ENCODE measurements at places on chromosomes 2 and 18.

- DNase-seq = no peak
These were observed 112.2 kb downstream of the VAPA start for GRCh38 chr18:10025711-10026670.

DNA sequence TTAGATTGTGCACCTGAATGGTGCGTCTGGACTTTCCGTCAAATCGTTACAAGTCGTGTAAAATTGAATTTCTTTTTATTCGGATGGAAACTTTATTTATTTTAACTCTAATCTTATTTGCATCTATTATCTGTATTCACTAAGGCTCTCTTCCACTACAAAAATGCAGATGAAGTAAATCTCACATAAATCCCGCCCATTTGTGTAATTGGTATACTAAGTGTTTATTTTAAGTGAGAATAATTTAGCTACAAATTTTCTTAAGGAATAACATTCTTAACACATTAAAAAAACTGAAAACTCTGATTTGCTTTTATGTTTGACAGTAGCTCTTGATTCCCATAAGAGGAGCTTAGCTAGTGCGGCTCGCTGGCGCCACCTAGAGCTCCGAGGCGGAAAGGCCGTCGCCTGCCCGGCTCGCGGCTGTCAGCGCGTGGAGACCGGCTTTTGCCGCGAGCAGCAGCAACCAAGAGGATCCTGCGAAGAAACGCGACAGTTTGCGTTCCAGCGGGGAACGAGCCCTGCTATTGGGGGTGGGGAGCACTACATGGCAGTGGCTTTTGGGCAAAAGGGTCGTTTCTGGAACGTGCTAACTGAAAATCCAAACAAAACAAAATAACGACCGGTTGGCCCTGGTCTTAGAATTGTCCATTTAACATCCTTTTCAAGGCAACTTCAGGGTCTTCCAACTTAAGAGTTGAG is 6.7 kb downstream of the SP9 start:
- peak; percentile 90 for DNase-seq

DNA sequence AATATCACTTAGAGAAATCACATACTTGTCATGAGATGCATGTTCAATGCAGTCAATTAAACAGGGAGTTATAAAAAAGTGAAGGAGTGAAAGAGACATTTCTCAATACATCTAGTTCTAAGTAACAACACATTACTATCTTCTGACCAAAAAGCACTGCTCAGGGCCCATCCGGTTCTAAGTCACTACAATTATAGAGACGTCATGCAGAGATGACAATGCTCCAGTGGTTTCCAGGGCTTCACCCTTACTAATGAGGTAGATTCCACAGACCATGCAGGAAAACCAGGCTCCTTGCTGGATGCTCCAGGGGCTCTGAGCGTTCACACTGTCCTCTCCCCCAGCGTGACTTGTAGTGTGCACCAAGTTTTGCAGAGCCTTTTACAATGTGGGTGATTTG is 88.0 kb downstream of the FTCDNL1 start:
- DNase-seq = no peak

- DNase-seq = peak; percentile 20
These were observed 195.5 kb downstream of the L3MBTL4 start for GRCh38 chr18:6219116-6219717.

DNA sequence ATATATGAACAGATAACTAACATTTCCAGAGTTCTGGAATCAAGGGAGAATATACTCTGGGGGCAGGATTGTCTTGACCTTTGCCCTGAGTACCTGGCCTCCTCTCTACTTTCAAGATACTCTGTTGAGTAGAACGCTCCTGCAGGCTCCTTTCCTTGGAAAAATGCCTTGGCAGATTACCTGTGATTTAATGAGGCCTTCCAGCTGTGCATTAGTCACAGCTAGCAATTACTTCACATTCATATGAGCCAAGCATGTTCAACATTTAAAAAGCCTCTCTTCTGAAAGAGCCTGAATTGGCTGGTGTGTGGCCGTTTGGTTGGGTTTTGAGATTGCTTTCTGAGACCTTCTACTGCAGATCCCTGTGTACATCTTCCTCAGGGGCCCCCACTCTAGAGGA is 142.2 kb downstream of the PLCL1 start:
- DNase-seq = no peak

DNA sequence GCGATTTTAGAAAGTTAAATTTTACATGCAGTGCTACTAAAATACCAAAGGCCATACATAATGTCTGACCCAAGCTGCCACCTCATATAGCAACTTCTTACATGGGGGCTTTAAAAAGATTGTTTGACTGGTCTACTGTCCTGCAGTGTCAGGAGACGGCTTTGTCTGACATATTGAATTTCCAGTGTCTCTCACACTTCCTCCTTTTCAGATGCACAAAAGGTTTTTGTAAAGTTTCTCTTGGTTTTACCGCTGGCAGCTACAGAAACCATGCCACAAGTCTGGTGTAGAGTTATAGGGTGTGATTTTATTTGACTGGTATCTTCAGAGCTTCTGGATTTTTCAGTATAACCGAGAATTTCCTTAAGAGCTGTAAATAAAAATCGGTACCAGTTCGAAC is 1.1 kb upstream of the ASAP2 start:
- DNase-seq = no peak

DNA sequence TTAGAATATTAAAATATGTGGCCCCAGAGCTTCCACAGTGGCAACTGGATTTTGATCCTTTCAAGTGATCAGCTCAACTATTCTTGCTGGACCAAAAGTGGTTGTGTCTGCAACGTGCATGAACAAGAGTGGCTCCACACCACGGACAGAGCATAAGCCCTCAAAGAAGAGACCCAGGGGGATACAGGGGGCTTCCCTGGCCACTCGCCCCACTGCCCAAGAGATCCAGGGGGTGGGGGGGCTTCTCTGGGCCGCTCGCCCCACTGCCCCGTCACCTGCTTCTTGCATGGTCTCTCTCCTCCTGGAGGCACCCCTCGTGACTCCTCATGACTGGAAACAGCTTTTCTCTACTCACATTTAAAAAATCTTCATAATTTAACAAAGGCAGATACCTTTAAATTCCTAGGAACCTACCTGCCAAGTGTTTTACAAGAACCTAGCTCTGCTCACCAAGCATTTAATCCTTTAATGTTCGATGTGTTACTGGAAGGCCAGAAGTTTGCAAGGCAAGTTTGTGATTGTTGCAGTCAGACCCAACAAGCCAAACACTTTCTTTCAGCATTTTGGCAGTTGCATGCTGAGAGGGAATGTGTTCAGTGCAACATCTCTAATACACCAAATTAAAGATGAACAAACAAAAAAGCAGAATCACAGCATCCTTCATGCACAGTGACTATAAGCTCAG is 174.3 kb downstream of the BCL2 start:
- DNase-seq = no peak

DNA sequence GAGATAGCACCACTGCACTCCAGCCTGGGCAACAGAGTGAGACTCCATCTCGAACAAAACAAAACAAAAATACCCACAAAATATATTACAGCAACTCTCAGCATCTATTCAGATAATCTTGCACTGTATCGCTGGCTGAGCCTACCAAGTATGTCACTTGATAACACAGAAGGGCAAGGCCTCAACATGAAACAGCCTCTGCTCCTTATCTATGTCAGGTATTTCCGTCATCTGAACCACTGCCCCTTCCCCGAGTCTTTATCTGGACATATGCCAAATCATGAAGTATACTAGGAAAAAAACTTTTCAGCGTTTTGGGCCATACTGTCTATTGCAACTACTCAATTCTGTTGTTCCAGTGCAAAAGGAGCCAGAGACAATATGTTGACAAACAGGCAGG is 17.7 kb downstream of the PDIA6 start:
- no peak for DNase-seq

- no peak for DNase-seq
These were observed 9.4 kb downstream of the C2orf42 start for GRCh38 chr2:70181363-70181956.

GRCh38 chr2:121006743-121007489 is 271.2 kb downstream of the GLI2 start:
- DNase-seq = no peak

- DNase-seq = no peak
These were observed 34.5 kb upstream of the NABP1 start for GRCh38 chr2:191643429-191643828.

DNA sequence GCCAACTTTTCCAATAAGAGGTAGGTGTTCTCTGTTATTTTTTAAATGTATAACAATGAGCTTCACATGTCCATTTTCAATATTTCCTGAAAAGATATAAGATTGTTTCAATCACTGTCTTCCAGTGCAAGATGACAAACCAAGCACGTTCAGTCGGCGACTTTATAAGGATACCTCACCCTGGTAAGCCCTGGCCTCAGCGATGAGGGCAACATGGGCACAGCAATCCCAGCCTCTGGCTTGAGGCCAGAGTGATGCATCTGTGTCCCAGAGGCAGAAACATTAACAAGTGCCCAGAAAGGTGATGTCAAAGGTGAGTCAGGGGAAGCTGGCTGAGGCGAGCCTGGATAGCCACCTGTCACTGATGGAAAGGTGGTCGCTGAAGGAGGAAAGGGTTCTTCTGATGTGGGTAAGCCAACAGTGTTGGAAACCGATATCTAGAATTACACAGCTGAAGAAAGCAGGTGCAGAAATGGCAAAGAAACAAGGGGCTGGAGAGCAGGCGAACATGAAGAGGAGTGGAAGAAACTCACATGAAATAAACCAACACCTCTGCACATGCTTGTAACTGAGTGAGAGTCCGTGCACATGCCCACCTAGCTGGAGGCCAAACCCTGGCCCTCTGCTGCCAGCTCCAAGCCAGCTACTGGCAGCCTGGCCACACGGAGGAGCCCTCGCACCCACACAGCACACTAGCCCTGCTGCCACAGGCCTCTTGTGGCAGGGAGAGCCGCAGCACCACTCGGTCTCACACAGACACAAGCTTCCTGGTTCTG is 65.5 kb downstream of the FBXO15 start:
- peak; percentile 84 for DNase-seq

DNA sequence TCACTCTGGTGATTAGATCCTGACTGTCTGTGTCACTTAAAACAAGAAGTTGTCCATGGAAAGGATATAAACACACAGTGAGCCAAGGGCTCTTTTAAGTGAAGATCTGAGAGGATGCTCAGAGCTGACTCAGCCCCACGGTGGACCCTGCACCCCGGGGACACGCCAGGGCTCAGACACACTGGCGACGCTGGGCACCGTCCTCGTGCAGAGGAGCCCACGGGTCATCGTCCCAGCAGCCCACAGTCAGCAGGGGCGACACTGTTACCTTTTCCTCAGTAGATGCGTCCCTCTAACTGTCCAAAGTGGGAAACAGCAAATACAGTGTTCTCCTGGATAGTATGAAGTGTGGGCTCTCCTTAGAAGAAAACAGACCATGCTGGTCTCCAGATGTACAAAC is 225.6 kb downstream of the HDAC4 start:
- no peak for DNase-seq

DNA sequence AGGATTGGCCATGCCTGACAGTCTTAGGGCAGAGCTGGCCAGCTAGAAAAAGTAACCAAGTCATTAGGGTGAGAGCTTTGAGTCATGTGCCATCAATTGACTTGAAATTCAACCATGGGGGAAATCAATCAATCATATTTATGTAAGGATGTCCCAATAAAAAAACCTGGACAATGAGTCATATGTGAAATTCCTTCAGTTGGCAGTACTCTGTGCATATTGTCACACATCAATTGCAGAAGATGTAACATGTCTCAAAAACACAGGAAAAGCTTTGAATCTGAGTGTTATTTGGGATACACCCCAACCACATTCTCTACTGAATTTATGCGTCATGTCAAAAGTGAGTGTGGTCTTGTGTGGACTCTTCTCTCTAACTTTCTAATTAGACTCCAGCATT is 1004.1 kb upstream of the NRXN1 start:
- DNase-seq = no peak

GRCh38 chr18:68467957-68468356 is 247.0 kb downstream of the TMX3 start:
- DNase-seq = peak; percentile 21

GRCh38 chr18:80086281-80086680 is 22.8 kb upstream of the ADNP2 start:
- no peak for DNase-seq
